ENCODE measurements at places on chromosomes 16 and 17. TPM values are rescaled to one million over a fixed set of nuclear protein-coding genes. Genes with fewer than 3 reads are reported as not detected.
A peak's percentile ranks its signal among the peaks of the same experiment; 100 is the strongest.

The GPR142 gene
- total RNA-seq: not detected

The HOXB1 gene
- not detected for total RNA-seq

The NATD1 gene
- total RNA-seq: 1.3 TPM

The ZNF750 gene
- not detected for total RNA-seq

The GPR179 gene
- 0.07 TPM for total RNA-seq

The TCAP gene
- total RNA-seq: 1.3 TPM

The PIMREG gene
- 4.6 TPM for total RNA-seq

The KRTAP3-2 gene
- not detected for total RNA-seq

The TNFRSF13B gene
- not detected for total RNA-seq

The HSPB9 gene
- total RNA-seq: 0.41 TPM

The FTO gene
- total RNA-seq: 53.2 TPM

The GRIN2A gene
- not detected for total RNA-seq

The OTOP2 gene
- not detected for total RNA-seq

- no peak for DNase-seq
These were observed 34.2 kb upstream of the CCL2 start for GRCh38 chr17:34220752-34221395.

- peak; percentile 42 for DNase-seq
These were observed 115.9 kb upstream of the TNRC6C start for GRCh38 chr17:77842528-77843147.

- DNase-seq: no peak
These were observed 44.0 kb upstream of the IRF8 start for GRCh38 chr16:85854935-85855334.

DNA sequence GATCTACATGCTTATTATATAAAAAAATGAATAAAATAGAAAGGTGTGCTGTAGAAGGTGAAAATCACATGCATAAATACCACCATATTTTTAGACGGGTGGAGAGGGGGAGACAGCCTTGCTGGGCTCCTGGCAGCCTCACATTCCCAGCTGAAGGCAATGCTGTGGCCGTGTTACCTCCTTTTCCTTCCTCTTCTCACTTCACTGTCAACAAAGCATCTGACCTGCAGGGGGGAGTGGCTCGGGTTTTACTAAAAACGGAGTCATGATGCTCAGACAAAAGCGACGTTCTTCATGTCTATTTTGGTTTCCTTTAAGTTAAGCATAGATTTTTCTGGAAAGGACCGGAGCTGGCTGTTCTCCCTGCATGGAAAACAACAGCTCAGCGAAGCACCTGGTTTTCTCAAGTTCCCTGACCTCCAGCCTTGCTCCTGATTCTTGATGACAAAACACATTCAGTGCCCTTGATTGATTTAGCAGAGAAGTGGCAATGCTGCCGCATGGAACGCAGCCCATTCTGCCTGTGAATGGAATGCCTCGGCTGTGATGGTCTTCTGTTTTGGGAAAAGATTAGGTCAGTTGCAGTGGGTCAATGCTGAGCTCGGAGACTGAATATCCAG is 5.5 kb upstream of the RPTOR start:
- DNase-seq: peak; percentile 32

GRCh38 chr17:17855976-17856375 is 19.2 kb upstream of the SREBF1 start:
- DNase-seq: no peak

- DNase-seq: no peak
These were observed 210.9 kb downstream of the ZFHX3 start for GRCh38 chr16:72836985-72837384.

DNA sequence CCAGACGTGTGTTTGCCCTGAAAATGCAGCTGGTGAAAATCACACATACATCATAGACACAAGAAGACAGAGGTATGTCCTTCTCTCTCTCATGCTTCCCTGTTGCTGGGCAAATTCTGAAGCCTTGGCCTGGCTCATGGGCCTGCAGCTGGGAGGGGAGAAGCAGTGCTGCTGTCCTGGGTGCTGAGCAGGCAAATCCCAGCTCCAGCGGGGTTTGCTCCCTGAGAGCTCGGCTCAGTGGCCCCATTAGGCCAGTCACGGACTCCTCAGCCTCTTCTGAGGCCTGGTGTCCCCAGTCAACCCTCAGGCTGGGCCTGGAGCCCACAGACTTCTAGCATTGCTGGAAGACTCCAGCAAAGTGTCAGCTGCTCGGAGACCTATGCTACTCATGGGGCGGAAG is 11.7 kb downstream of the RHBDL3 start:
- no peak for DNase-seq

DNA sequence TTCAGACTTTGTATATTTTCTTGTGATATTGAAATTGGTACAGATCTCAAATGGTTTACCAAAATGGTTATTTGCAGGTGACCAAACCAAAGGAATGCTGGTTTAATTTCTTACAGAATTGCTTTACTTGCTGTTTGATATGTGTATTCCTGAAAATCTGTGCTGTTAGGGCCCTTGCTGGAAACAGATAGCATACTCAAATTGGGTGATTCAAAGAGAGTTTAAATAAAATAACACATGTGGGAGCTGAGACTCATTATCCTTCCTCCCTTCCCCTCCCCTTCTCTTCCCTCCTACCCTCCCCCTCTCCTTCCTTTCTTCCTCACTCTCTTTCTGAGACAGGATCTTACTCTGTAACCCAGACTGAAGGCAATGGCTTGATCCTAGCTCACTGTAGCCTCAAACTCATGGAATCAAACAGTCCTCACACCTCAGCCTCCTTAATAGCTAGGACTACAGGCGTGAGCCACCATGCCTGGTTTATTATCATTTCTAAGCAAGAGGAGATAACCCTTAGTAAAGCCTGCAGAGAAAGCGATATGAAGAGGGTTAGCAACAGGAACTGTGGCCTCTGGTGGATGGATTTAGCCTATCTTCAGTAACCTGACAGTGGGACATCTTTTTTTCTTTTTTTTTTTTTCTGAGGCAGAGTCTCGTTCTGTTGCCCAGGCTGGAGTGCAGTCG is 141.9 kb downstream of the BCAS3 start:
- DNase-seq: no peak

DNA sequence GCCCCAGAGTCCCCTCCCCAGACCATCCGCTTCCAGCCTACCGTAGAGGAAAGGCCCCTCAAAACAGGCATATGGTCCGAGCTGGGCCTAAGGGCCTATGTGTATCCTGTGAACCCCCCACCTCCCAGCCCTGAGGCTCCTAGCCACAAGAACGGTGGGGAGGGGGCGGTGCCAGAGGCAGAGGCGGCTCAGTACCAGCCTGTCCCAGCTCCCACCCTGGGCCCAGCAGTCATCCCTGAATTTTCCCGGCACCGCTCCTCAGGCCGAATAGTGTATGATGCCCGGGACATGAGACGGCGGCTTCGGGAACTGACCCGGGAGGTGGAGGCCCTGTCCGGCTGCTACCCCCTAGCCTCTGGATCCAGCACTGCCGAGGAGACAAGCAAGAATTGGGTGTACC is 1.1 kb downstream of the SPEM1 start:
- DNase-seq: no peak

GRCh38 chr16:87412996-87413421 is 20.9 kb downstream of the MAP1LC3B start:
- no peak for DNase-seq

- peak; percentile 91 for DNase-seq
These were observed at the start of gene SSH2 for GRCh38 chr17:29929533-29930408. SSH2 (minus strand) TSS chr17:29930228; CDS start chr17:29930000, 228 bp downstream.

DNA sequence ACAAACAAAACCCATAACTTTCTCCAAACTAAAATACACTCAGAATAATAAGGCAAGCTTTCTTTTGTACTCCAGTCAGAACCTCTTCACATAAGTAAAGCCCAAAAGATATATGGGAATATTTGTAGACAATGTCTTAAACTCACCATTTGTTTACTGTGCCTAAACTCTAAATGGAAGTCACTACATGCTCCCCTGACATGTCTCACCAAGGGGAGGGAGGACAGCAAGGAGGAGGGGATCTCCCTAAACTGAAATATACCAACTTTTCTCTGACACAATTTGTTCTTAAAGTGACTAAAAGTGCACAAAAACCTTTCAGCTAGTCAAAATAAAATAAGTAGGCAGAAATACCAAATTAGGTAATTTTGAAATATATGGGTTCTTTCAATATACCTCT is 38.5 kb downstream of the GRB7 start:
- peak; percentile 41 for DNase-seq

DNA sequence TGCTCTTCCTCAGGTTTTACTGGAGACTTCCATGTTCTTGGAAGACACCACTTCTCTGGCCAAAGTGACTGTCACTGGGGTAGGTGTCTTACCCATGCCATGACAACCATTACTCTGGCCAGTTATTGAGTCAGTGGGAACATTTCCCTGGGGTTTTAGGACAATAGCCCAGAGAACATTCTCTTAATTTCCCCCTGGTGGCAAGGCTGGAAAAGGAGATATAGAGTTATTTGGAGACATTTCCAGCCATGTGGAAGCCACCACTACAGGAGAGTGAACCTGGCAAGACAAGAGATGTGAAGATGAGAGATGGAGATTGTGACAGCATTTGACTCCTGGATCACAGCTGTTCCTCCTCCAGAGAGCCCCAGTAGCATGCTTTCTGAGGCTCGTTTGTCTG is 106.2 kb downstream of the CDK5R1 start:
- no peak for DNase-seq

GRCh38 chr16:16797239-16797638 is 418.3 kb downstream of the NPIPA7 start:
- peak; percentile 11 for DNase-seq

GRCh38 chr16:81401035-81401950 is 43.3 kb upstream of the CMIP start:
- no peak for DNase-seq

DNA sequence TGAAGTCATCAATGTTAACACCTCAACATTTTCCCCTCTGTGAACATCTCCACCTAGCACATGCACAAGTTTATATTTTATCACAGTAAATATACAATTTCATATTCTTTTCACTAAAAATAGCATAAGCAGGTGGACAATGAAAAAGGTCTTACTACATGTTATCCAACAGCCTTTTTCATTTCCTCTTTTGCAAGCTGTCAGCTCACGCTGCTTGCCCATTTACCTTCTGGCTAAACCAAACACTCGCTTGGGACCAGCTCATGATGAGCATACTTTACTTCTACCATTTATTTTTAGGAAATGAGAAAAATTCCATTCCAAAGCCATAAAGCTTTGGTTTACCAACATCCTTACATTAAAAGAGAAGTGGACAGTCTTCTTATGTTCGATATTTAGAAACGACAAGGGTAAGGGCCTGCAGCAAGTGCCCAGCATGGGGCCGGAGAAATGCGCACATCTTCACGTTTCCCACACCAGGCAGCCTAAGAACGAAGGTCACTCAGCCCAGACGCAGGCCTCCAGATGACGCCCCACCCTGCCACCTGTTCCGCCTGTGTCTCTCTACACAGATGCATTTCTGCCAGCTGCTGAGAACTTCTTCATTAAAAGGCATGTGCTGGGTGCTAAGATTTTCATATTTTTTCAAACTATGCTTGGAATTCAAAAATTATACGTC is 13.9 kb downstream of the SNN start:
- no peak for DNase-seq

- peak; percentile 37 for DNase-seq
These were observed 31.8 kb downstream of the TMEM235 start for GRCh38 chr17:78263063-78263735.

DNA sequence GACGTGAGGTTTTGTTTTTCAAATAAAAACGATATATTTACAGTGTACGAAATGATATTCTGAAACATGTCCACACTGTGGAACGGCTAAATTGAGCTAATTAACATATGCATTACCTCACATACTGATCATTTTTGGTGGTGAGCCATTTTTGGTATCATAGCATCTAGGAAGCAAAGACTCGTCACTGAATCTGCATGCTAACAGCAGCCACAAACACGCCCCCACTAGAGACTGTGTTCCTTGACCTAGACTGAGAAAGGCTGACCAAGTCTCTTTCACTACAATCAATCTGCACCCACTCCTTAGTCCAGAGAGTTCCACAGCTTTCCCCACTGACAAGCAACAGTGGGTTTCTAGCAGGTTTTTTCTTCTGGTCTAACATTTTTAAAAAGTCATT is 29.5 kb downstream of the NPLOC4 start:
- no peak for DNase-seq

GRCh38 chr16:50737420-50737959 is 4.4 kb upstream of the CYLD start:
- DNase-seq: no peak

- DNase-seq: no peak
These were observed 365.4 kb upstream of the TNRC6C start for GRCh38 chr17:77593081-77593480.

GRCh38 chr17:27818401-27819105 is 18.2 kb upstream of the NOS2 start:
- DNase-seq: no peak

DNA sequence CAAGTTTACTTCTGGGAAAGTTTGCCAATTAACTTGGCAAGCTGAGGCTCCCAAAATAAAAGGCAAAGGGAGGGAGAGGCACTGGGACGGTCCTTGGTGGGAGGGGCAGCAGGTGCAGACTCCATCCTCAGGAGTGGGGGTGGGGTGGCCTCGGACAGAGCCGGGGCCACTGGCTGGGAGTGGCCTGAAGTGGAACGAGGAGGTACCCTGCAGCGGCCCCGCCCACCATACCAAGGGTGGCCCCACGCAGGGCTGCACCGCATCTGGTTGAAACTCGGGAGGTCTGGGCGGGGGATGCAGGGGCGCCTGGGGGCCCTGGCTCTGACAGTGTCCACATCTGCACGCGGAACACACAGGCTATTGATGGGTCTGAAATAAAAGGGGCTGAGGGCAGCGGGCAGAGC is 42.4 kb upstream of the SLC38A10 start:
- no peak for DNase-seq

- peak; percentile 46 for DNase-seq
These were observed 6.3 kb downstream of the LMF1 start for GRCh38 chr16:964356-965035.

DNA sequence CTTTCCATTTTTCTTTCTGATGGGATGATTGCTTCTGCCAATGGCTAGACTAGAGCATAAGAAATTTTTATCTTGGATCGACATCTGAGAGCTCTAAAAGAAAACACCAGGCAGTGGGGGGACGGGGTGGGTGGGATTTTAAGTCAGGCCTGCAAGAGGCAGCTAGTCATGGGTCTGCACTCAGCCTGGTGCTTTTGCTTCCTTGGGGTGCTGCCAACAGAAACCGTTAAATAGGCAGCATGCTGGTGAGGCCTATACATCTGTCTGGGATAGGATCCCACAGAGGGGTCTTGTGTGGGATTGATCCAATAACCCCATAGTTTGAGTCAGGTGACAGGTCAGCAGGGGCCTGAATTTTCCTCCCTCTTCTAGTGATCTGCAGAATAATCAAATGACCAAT is 26.9 kb downstream of the ZNRF1 start:
- DNase-seq: no peak
